Kidney (tissue), 22 donors: ENCODE measurements at places on chromosomes 6 and 20. TPM values are rescaled to one million over a fixed set of nuclear protein-coding genes. Genes with fewer than 3 reads are reported as not detected.

GRCh38 chr6:90184334-90185298 lies 112.0 kb downstream of the BACH2 start:
- peak; percentile 75 for DNase-seq

GRCh38 chr6:105164418-105164817 lies 15.4 kb downstream of the POPDC3 start:
- DNase-seq = no peak

DNA sequence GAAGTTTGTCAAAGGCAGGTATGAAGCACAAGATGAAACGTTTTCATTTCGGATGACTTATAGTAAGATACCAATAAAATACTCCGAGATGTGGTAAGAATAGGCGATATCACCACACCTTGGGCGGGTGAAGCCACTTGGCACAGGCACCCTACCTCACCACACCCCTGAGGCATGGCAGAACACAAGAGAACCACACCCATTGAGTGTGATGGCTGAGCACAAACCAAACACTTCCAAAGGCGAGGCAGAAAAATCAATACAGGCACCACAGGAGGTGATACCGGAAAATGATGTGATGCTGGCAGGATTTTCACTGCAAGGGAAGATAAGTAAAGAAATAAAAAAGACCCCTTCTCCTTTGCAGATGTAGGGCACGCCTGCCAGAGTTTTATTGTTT lies 332.9 kb upstream of the PRDM1 start:
- no peak for DNase-seq

DNA sequence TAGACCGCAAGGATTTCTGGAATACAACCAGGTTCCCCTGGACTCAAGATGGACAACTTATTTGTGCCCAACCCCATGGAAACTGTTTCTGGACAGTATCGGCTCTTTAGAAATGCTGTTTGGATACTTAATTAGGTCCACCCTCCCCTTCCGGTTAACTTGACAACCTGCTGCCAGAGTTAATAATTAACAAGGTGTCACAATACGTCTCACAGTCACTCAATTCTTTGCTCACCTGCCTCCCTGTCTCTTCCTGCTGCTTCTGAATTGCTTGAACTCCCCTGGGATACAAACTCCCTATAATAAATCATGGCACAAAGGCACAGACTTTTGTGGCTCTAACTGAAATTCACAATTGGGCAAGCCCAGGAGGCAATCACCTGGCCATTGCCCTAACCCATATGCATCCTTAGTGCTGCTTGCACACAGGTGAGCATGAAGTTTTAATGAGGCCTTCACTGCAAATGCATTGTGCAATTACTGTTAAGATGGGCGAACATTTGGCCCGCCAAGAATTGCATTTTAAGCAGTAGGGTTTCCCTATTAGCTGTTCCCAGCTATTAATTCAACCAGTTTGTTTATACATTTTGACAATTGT lies 504.4 kb upstream of the NOX3 start:
- DNase-seq = no peak

DNA sequence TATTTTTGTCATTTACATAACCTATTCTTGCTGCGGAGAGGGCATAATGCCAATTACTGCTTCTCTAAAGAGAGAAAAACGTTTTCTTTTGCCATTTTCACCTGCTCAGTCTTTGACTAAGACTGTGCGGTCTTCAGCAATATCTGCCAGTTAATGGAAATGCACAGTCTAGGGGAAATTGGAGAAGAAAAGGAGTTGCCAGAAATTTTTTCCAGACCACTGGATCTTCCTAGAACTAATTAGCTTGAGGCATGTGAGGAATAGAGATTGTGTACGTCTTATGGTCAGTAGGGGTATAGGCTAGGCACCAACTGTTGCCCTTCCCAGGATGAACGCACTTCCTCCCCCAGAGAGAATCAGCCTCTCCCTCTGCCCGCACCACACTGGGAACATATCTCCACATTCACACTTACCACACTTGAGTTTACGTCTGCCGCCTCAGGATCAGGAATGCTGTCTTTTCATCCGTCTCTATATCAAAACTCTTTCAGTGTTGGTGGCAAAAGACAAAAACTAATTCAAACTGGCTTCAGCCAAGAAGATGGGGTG lies 67.9 kb upstream of the E2F3 start:
- DNase-seq = peak; percentile 14

DNA sequence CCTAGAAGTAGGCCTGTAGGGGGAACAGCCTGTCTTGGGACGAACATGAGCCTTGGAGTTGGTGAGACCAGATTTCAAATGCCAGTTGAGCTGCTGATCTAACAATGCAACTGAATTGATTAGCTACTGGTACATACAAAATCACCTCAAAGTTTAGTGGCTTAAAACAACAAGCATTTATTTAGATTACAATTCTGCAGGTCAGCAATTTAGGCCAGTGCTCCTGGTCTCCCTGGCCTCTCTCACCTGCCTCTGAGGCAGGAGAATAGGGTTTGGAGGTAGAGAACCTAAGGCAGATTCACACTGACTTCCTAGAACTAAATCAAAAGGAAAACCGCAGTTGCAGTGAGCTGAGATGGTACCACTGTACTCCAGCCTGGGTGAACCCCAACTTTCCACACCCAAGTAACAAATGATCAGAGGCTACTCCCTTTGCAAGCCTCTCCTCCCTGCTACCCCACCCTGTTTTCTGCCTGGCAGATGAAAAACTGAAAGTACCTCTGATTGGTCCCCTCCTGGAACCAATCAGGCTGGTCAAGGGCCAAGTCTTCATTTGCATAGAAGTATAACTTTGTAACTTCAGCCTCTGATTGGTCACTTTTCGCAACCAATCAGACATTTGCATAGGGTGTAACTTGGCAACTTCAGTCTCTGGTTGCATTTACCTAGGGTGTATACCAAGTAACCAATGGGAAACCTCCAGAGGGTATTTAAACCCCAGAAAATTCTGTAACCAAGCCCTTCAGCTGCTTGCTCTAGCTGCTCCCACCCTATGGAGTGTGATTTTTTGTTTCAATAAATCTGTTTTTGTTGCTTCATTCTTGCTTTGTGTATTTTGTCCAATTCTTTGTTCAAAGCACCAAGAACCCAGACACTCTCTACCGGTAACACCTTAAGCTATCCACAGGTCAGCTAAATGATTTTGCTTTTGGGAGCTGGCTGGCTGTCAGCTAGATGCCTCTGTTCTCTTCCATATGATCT lies 8.1 kb upstream of the UBR2 start:
- peak; percentile 39 for DNase-seq

Gene SLC22A2
- polyA plus RNA-seq = 73.7 TPM
